ENCODE measurements at places on chromosomes 3 and 15. TPM values are rescaled to one million over a fixed set of nuclear protein-coding genes. Genes with fewer than 3 reads are reported as not detected.

The C3orf80 gene
- 0.13 TPM for total RNA-seq

- DNase-seq, result no peak
Observed at GRCh38 chr3:13299531-13300155, 120.5 kb downstream of the NUP210 start.

The MESP1 gene
- 3.1 TPM for total RNA-seq

- DNase-seq, result no peak
Observed at GRCh38 chr3:155605571-155605970, 139.3 kb downstream of the PLCH1 start.

The TRIM42 gene
- not detected for total RNA-seq
